ENCODE measurements at places on chromosomes 13 and 19. TPM values are rescaled to one million over a fixed set of nuclear protein-coding genes. Genes with fewer than 3 reads are reported as not detected.

DNA sequence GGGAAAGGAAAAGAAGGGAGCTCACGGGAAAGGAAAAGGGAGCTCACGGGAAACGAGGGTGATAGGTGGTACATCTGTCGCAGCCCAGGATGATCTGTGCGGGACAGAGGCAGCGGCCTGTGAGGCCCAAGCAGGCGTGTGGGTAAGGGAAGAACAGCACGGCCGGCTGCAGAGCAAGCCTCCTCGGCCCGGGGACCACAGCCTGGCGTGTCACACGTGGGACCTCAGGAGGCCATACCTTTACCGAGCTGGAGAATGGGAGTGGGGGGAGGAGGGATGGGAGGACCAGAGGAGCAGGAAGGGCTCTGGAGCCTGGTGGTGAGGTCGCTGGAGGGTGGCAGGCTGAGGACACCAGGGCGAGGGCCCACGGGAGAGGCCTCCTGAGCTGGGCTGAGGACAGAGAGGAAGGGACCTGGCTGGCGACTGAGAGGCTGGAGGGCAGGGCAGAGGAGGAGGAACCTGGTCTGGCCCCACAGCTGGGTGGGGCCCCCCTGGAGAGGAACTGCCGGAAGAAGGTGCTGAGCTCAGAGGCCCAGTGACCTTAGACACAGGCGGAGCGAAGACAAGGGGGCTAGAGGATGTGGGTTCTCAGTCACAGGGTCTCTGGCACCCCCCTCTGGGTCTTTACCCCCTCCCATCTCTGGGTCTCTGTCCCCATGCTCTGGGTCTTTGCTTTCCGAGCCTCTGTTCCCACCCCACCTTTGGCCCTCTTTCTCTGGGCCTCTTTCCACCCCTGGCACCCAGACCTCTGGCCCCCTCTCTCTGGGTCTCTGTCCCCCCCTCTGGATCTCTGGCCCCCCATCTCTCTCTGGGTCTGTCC, 2.9 kb upstream of the FTL start:
- peak; percentile 60 for DNase-seq
- no peaks in the 10 kb centered on the region for H3K27me3 ChIP-seq
- peaks cover 85% of the 10 kb centered on the region for H3K4me1 ChIP-seq
- H3K27ac ChIP-seq: peak overlapping the region; percentile 94
- peaks cover 56% of the 10 kb centered on the region for H3K36me3 ChIP-seq

GRCh38 chr19:39846678-39847486, 703 bp upstream of the FBL start:
- H3K36me3 ChIP-seq: peaks cover 3% of the 10 kb centered on the region
- peaks cover 42% of the 10 kb centered on the region for H3K4me1 ChIP-seq
- no peak for DNase-seq
- H3K27ac ChIP-seq: peak overlapping the region; percentile 87
- peaks cover 3% of the 10 kb centered on the region for H3K27me3 ChIP-seq

- no peaks in the 10 kb centered on the region for H3K36me3 ChIP-seq
- peaks cover 7% of the 10 kb centered on the region for H3K27me3 ChIP-seq
- no peak overlapping the region for H3K27ac ChIP-seq
- H3K4me3 ChIP-seq: no peak overlapping the region
Measured at GRCh38 chr13:98632961-98633360, 56.1 kb upstream of the STK24 start.

Gene CSNK1A1L
- total RNA-seq: not detected

Gene ZNF43
- 22.9 TPM for total RNA-seq

Measured in activated CD4-positive, alpha-beta memory T cell treated with anti-CD3 and anti-CD28 coated beads, Interleukin-2, amount 10 ng/mL, durations not matched to agents 7 days and 5 days (primary cell).